IPS-NIHi11 (cell line): ENCODE measurements at places on chromosomes 7 and 10.

DNA sequence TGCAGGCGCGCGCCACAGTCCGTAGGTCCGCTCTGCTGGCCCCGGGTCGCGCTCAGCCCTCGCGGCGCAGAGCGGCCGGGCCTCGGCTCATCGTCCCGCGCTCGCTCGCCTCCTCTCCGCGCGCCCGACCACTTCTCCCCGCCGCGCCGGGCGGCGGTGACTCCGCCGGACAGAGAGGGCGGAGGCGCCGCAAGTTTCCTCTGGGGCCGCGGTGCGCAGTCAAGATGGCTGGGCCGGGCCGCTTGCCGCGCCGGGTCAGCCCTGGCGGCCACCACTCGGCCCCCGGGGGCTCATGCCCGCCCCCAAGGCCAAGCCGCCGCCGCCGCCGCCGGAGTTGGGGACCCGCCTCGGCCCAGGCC lies 441 bp downstream of the FZD8 start:
- peak; percentile 24 for DNase-seq

GRCh38 chr7:15131661-15132060 lies 229.1 kb upstream of the DGKB start:
- DNase-seq, result no peak

DNA sequence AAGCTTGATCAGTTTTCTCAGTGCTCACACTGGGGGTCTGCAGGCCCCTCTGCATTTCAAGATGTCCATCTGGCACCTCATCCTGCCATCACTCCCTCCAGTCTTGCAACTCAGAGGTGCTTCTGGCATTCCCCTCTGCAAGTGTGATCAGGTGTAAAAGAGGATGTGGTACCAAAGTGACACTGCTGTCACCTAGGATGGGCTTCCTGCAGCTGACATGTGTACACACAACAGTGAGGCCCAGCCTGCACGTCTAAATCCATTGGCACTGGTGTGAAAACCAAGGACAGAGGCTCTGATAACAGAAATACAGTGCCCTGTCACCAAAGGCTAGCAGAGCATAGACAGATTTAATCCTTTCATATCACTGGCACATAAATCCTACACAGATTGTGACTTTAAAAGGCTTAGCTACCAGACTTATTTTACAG lies 162.5 kb upstream of the CELF2 start:
- no peak for DNase-seq

- DNase-seq, result no peak
Observed at GRCh38 chr10:20156511-20156910, 340.3 kb downstream of the PLXDC2 start.

DNA sequence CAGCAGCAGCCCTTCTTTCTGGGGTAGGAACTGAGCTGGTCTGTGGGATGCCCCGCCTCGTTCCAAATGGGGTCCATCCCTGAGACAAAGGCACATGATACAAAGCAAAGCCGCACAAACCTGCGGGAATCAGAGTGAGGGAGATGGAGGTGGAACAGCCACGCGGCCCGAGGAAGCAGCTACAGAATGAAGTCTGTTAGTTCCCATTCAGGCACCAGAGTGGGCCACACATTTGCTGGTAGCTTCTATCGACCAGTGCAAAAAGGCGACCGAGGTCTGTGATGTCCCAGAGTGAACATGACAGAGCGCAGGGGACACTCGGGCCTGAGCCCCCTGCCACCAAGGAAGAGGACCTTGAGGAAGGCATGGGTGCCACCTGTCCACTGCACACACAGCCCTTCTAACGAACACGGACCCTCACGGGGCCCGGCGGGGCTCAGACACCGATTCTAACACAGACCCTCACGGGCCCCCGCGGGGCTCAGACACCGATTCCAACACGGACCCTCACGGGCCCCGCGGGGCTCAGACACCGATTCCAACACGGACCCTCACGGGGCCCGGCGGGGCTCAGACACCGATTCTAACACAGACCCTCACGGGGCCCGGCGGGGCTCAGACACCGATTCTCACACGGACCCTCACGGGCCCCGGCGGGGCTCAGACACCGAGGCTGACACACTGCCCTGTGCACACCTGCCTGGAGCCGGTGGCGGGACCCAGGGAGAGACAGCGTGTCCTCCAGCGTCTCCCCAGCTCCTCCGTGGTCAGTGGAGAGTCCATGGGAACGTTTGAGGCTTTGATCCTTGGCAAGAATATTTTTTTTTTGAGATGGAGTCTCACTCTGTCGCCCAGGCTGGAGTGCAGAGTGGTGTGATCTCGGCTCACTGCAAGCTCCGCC lies 32.8 kb upstream of the FAM20C start:
- DNase-seq, result peak; percentile 68
